ENCODE measurements at places on chromosomes 4 and X. TPM values are rescaled to one million over a fixed set of nuclear protein-coding genes. Genes with fewer than 3 reads are reported as not detected.

- peak overlapping the region; percentile 22 for H3K27ac ChIP-seq
- H3K36me3 ChIP-seq = peaks cover 20% of the 10 kb centered on the region
- H3K27me3 ChIP-seq = no peaks in the 10 kb centered on the region
- H3K4me1 ChIP-seq = peaks cover 18% of the 10 kb centered on the region
Observed at GRCh38 chr4:184402239-184402638, 72.1 kb downstream of the IRF2 start.

DNA sequence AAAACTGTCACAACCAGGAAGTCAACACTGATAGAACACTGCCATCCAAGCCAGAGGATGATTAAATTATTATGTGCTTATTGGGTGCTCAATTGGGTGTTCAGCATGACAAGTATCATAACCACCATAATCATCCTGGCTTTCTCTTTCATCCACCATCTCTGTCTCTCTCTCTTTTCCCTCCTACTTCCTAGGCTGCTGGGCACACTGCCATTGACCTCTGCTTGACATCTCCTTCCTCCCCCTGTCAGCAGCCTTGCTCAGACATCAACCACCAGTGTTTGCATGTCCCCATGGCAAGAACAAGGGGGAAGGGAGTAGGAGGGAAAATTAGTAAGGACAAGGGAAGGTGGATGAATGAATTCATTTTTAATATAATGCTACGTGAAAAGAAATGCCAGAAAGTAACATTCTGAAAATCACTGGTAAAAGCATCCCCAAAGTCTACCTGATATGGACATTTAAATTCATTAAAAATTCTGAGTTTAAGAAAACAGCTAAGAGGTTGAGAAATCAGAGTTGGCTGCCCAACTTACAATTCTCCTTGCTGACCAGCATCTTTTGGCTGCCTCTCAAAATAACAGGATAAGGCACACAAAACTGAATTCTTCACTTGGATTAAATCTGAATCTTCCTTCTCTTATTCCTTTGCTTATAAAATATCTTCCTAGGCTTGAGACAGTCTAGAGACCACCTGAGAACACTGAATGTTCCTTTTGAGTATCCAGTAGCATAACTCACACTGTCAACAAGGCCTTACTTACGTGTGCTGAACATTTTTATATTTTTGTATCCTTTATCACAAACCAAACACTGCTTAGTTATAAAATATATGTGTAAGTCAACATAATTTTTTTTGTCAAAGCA is 48.5 kb downstream of the SNCA start:
- H3K27ac ChIP-seq = no peak overlapping the region
- DNase-seq = no peak
- no peaks in the 10 kb centered on the region for H3K4me1 ChIP-seq
- no peak overlapping the region for H3K4me3 ChIP-seq
- H3K36me3 ChIP-seq = no peaks in the 10 kb centered on the region
- no peaks in the 10 kb centered on the region for H3K27me3 ChIP-seq

DNA sequence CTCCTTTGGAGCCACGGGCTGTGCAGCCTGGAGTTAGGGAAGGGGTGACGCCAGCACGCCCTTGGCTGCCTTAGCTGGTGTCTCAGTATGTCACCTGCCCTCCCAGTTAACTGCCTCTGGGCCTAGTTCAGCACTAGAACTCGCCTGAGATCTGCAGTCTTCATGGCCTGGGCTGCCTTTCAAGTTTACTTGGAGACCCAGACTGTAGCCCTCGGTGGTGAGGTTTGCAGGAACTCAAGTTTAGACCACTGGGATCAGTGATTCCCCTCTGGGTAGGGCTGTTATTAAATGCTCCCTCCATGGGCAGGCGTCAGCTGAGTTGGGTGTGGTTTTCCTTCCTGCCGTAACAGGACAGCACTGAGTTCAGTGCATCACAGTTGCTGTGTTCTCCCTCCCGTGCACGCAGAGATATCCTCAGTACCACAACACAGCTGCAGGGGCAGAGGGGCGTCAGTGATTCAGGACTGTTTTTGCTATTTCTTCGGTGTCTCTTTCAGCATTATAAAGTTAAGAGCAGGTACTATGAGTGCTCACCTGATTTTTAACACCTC is 30.5 kb downstream of the PLAC8 start:
- H3K4me3 ChIP-seq = peak overlapping the region; percentile 87
- H3K27ac ChIP-seq = peak overlapping the region; percentile 97
- H3K4me1 ChIP-seq = peaks cover 26% of the 10 kb centered on the region
- H3K36me3 ChIP-seq = peaks cover 38% of the 10 kb centered on the region

DNA sequence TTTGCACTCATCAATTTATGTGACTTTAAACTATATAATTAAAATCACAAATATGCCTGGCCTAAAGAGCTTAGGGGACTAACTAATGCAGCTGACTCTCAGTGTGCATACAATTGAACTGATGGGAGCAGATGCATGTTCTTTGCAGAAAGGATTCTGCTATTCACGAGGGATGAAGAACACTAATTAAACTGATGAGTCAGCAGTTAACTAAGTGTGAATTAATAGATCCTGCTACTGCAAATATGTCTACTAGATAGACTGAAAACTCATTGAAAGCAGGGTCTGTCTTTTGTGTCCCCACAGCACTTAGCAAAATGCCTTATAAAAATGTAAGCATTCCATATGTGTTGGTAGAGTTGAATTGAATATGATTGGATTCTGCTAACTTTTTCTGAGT is 104.0 kb downstream of the SRPX start:
- no peaks in the 10 kb centered on the region for H3K36me3 ChIP-seq
- DNase-seq = no peak
- H3K27me3 ChIP-seq = peaks cover 2% of the 10 kb centered on the region
- no peak overlapping the region for H3K4me3 ChIP-seq
- no peaks in the 10 kb centered on the region for H3K4me1 ChIP-seq

GRCh38 chr4:122836941-122837340 is 10.3 kb downstream of the FGF2 start:
- no peak overlapping the region for H3K4me3 ChIP-seq
- no peaks in the 10 kb centered on the region for H3K4me1 ChIP-seq
- no peaks in the 10 kb centered on the region for H3K36me3 ChIP-seq
- peaks cover 15% of the 10 kb centered on the region for H3K27me3 ChIP-seq
- no peak for DNase-seq
- no peak overlapping the region for H3K27ac ChIP-seq

- H3K27ac ChIP-seq = no peak overlapping the region
- H3K4me3 ChIP-seq = no peak overlapping the region
- H3K27me3 ChIP-seq = no peaks in the 10 kb centered on the region
- no peak for DNase-seq
Observed at GRCh38 chr4:115234405-115235093, 121.1 kb upstream of the NDST4 start.

DNA sequence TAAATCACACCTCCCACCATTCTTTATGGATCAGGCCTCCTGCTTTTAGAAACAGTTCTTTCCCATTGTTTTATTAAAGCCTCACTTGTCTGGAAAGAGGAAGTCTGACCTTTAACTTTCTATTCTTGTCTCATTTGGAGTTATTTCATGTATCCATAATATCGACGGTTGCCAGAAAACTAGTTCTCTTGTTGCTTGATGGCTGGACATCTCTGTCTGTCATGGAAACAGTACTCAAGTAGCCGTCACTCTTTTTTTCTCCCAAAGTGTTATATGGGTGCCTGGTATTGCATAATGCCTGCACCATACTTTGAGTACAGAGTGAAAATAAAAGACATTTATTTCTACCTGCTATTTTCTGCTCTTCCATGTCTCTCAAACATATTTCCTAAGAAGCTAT is 61.4 kb downstream of the PHEX start:
- H3K36me3 ChIP-seq = no peaks in the 10 kb centered on the region
- no peak for DNase-seq
- no peak overlapping the region for H3K27ac ChIP-seq
- no peak overlapping the region for H3K4me3 ChIP-seq

DNA sequence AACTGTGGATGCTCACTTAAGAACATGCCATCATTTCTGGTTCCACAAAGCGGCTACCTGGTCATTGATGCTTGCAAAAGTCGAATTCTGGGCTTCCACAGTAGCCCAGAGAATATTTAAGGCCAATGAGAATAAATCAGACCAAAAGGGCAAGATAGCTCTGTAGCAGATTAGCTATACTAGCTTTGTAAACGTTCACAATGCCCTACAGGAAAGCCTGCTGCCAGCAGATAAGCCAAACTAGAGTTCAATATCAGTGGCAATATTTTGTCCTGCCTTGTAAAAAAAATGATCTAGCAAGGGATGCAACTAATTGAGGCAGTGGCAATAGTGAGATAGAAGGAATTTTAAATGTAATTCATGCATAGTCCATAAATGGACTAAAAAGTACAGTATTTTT is 387.7 kb upstream of the TEX13C start:
- H3K27ac ChIP-seq = no peak overlapping the region
- H3K27me3 ChIP-seq = no peaks in the 10 kb centered on the region
- H3K36me3 ChIP-seq = no peaks in the 10 kb centered on the region
- DNase-seq = no peak
- no peaks in the 10 kb centered on the region for H3K4me1 ChIP-seq
- no peak overlapping the region for H3K4me3 ChIP-seq

GRCh38 chrX:20455001-20455400 is 188.3 kb upstream of the RPS6KA3 start:
- DNase-seq = no peak
- no peak overlapping the region for H3K4me3 ChIP-seq
- peaks cover 7% of the 10 kb centered on the region for H3K4me1 ChIP-seq
- H3K36me3 ChIP-seq = no peaks in the 10 kb centered on the region

DNA sequence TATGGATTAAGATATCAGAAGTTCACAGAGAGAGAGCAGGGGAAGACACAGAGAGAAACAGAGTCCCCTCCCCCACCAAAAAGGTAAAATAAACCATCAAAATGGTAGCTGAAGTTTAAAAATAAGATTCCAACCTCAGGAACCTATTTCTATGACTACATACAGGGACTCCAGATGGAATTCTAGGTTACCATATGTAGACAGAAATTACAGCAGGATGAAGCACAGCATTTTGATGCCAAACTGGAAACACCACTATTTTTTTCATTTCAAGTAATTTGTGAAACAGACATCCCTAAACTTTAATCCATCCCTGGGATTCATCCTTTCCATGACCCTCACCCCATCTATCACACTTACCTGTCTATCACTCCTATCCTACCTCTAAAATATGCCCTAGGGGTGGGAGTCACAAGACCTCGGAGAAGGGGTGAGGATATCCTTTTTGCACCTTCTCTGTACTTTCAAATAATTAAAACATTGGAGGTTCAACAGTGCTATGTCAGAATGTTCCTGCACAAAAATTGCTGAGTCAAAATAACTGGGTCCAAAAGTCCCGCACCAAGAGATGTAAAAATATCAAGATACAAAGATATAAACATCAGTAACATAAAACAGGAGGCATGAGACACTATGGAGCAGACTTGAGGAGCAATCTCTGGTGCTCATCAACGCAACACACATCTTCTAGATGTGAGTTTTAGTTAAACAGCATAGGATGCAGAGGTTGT is 344.5 kb upstream of the RASGEF1B start:
- no peak overlapping the region for H3K27ac ChIP-seq
- H3K27me3 ChIP-seq = peaks cover 17% of the 10 kb centered on the region
- H3K4me1 ChIP-seq = no peaks in the 10 kb centered on the region
- H3K4me3 ChIP-seq = no peak overlapping the region

- no peaks in the 10 kb centered on the region for H3K4me1 ChIP-seq
- no peak overlapping the region for H3K4me3 ChIP-seq
Observed at GRCh38 chr4:22372986-22373385, 142.9 kb downstream of the ADGRA3 start.

GRCh38 chr4:98963538-98964433 is 31.7 kb upstream of the METAP1 start:
- no peak overlapping the region for H3K27ac ChIP-seq
- H3K4me3 ChIP-seq = no peak overlapping the region
- peaks cover 7% of the 10 kb centered on the region for H3K27me3 ChIP-seq
- H3K36me3 ChIP-seq = no peaks in the 10 kb centered on the region
- no peaks in the 10 kb centered on the region for H3K4me1 ChIP-seq

DNA sequence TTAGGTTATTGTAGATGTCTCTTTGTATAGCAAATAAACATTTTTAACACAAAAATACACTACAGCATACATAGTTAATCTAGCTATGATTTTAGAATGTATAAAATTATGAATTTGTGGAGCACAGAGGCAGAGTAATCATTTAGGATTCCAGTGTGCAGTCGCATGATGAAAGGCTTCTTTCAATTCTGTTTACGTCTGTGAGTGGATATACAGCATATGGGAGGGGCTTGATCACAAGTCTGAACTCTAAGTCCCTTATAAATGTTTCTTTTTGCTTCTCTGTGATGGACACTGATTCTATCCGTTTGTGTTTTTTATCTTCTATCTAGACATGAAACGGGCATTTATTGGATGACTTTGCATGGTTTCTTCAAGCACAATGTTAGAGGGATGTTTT is 1239.6 kb upstream of the AGA start:
- no peaks in the 10 kb centered on the region for H3K27me3 ChIP-seq
- no peaks in the 10 kb centered on the region for H3K36me3 ChIP-seq
- H3K4me3 ChIP-seq = no peak overlapping the region
- H3K27ac ChIP-seq = no peak overlapping the region
- no peak for DNase-seq

DNA sequence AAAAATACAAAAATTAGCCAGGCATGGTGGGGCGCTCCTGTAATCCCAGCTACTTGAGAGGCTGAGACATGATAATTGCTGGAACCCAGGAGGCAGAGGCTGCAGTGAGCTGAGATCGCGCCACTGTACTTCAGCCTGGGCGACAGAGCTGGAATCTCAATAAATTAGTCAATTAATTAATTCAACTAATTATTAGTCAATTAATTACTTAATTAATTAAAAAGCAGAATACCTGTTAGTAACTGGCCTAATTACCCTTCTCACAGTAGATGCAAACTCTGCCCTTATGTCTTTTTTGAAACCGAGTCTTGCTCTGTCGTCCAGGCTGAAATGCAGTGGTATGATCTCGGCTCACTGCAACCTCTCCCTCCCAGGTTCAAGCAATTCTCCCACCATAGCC is 261.2 kb downstream of the ASMT start:
- no peak overlapping the region for H3K4me3 ChIP-seq
- no peak overlapping the region for H3K27ac ChIP-seq
- peaks cover 19% of the 10 kb centered on the region for H3K27me3 ChIP-seq
- H3K4me1 ChIP-seq = peaks cover 4% of the 10 kb centered on the region

DNA sequence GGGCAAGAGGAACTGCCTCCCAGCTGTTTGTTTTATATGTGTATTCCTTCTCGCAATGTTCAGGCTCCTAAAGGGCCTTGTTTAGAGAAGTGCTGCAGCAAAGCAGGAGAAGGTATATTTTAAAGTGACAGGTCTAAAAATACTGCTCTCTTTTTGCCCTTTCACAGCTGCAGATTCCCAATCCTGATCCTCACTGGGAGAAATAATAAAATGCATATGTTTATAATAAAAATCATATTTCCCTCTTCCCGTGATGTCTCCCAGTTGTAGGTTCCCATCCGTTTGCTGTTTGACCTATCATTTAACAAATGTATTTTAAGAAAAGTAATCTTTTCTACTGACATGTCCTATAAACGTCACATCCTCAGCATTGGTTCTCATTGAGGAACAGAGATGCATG is 62.7 kb upstream of the GPC4 start:
- no peak overlapping the region for H3K4me3 ChIP-seq
- H3K27ac ChIP-seq = no peak overlapping the region
- H3K36me3 ChIP-seq = no peaks in the 10 kb centered on the region
- no peak for DNase-seq
- no peaks in the 10 kb centered on the region for H3K27me3 ChIP-seq
- H3K4me1 ChIP-seq = no peaks in the 10 kb centered on the region

The CXorf51A gene
- total RNA-seq = not detected

The SH2D1A gene
- 32.7 TPM for total RNA-seq

The SYNPO2 gene
- total RNA-seq = 0.99 TPM

The LRP2BP gene
- total RNA-seq = 1.4 TPM

The ADH1B gene
- not detected for total RNA-seq

The ADGRL3 gene
- not detected for total RNA-seq

The STK32B gene
- not detected for total RNA-seq

The F8A3 gene
- 9.7 TPM for total RNA-seq

The ENAM gene
- total RNA-seq = not detected

The SPANXB1 gene
- total RNA-seq = not detected

The DCAF4L1 gene
- 0.55 TPM for total RNA-seq

The AKAP14 gene
- total RNA-seq = not detected

The ASMT gene
- total RNA-seq = not detected

The TMPRSS11E gene
- total RNA-seq = not detected
